ENCODE measurements at places on chromosomes 4 and X.

DNA sequence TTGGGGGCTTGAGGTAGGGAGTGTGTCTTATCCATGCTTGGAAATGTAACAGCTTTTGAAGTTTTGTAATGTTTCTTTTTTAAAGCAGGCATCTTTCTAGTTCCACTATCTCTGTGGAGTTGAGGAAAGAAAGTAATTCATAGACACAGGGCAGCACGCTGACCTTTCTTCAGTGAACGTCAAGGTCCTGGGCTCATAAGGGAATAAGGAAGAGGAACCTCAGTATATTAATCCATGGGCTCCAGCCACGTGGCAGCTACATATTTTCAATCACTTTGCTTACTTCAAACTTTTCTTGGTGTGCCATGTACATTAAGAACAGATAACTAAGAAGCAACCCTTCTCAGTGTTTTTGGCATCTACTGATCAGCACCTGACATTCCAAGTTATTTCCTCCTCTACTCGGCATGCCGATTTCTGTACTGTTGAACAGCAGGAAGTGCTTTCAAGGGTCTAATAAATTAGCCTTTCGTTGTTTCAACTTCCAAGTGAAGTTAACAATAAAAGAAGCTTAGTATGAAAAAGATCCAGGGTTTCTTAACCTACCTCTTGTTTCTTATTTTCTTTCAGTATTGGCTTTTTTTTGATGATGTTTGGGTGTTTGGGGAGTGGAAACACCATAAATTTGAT lies 88.2 kb downstream of the SORBS2 start:
- no peak for DNase-seq

GRCh38 chrX:33949300-33949699 lies 182.8 kb downstream of the FAM47A start:
- no peak for DNase-seq

DNA sequence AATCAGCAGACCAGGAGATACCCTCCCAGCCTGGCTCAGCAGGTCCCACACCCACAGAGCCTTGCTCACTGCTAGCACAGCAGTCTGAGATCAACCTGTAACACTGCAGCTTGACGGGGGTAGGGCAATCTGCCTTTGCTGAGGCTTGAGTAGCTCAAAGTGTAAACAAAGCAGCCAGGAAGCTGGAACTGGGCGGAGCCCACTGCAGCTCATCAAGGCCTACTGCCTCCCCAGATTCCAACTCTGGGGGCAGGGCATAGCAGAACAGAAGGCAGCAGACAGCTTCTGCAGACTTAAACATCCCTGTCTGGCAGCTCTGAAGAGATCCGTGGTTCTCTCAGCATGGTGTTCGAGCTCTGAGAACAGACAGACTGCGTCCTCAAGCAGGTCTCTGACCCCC lies 15.1 kb upstream of the GABRA2 start:
- no peak for DNase-seq

- DNase-seq: peak; percentile 32
Measured at GRCh38 chr4:53651156-53651735, 60.0 kb upstream of the LNX1 start.

GRCh38 chr4:105637408-105638176 lies 70.9 kb downstream of the INTS12 start:
- DNase-seq: no peak

DNA sequence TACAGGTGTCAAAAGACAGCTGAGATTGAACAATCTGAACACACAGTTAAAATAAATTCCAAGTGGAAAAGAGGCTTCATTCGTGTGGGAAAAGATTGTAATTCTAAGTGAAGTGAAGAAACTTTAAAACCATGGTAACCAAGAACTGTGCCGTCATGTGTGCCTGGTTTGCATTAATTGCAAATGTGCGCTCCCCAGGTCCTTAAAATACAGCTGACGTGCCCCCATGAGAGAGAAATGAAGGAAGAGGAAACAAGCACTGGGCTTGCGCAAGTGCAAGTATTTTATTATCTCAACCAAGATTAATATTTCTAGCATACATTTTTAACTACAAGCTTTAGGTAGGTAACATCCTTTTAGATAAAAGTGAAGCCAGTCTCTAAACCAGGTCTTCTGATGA lies 92.5 kb downstream of the PARM1 start:
- DNase-seq: no peak

Data from retinal pigment epithelial cell (primary cell).